ENCODE measurements at places on chromosomes 7 and 10.
A peak's percentile ranks its signal among the peaks of the same experiment; 100 is the strongest.

- DNase-seq, result no peak
These were observed 72.9 kb downstream of the CDK14 start for GRCh38 chr7:90668992-90669391.

DNA sequence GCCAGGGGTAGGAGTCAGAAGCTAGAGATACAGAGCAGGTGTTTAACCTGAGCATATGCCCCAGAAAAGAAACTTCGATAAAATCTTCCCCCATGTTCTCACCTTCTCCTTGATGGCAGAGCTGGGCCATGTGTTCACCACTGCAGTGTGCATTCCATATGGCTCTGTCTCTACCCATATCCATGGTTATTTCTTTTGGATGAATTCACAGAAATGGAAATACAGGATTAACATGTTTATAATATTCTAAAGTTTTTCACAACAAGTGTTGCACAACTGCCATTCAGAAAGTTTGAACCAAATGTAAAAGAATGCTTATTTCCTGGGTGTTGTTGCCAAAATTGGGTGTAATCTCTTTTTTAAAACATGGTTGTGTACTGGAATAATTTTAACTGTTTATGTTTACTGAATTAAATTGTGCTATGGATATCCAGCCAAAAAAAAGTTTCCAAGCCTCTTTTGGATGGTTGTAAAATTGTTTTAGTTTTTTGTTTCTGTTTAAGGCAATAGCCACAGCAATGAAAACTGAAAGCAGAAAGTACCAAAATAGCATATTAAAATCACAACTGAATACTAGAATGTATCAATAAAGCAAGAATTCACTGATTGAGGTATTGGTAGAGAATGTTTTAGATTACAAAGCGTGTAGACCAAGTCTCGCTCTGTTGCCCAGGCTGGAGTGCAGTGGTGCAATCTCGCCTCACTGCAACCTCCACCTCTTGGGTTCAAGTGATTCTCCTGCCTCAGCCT, 19.9 kb upstream of the CCNY start:
- DNase-seq, result no peak

- DNase-seq, result no peak
These were observed 472.9 kb upstream of the COBL start for GRCh38 chr7:51789489-51789888.

GRCh38 chr7:85512790-85513189, 325.9 kb upstream of the SEMA3D start:
- DNase-seq, result no peak

DNA sequence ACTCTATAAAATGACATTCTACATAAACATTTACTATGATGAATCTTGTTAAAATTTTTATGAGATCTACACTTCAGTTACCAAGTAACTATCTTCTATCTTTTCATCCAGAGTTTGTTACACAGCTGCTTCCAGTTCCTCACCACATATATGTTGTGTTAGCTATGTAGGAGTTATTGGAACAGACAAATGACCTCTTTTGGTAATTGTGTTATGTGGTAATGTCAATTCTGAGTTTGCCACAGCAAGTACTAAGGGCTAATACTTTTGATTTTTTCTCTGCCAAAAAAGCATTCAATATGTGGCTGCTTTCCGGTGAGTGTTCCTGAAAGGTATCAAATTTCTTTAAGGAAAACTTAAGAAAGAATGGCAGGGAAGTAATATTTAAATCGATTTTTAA, 573.9 kb upstream of the PCDH15 start:
- no peak for DNase-seq

GRCh38 chr10:24346877-24347519, 138.1 kb downstream of the KIAA1217 start:
- no peak for DNase-seq

- no peak for DNase-seq
These were observed 9.0 kb downstream of the PRF1 start for GRCh38 chr10:70593513-70593890.

- peak; percentile 9 for DNase-seq
These were observed 6.5 kb downstream of the INPP5A start for GRCh38 chr10:132543916-132544743.

GRCh38 chr7:44276571-44277221, 48.7 kb downstream of the CAMK2B start:
- DNase-seq, result no peak

GRCh38 chr10:72886621-72887020, 6.9 kb upstream of the OIT3 start:
- DNase-seq, result no peak

DNA sequence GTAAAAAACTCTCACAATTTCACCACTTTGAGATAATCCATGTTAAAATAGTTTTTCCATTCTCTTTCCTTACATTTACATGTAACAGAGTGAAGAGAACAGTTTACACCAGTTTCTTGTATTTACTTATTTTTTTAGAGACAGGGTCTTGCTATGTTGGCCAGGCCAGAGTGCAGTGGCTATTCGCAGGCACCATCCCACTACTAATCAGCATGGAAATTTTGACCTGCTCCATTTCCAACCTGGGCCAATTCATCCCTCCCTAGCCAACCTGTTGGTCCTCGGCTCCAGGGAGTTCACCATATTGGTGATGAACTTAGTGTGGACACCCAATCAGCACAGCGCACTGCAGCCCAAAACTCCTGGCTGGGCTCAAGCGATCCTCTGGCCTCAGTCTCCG, 74.1 kb downstream of the LYZL2 start:
- no peak for DNase-seq

DNA sequence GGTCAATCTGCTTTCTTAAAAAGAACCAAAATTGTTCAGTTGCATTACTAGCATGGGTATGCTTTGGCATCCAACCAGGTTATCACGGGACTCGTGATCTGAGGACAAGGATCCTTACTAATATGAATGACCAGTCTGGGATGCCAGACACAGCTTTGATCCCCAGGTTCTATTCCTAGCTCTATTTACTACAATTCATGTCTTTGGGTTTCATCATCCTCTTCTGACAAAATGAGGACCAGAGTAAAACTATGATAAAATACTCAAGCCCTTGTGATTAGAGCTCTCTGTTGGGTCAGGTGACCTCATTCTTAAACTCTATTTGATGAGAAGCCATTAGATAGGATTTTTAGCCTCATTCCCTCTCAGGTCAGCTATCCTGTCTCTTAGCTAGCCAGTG, 119.8 kb downstream of the SLC25A13 start:
- DNase-seq, result no peak

GRCh38 chr10:68781613-68782574, 45.4 kb upstream of the STOX1 start:
- DNase-seq, result no peak

GRCh38 chr7:141097430-141097829, 23.6 kb downstream of the TMEM178B start:
- DNase-seq, result peak; percentile 9

DNA sequence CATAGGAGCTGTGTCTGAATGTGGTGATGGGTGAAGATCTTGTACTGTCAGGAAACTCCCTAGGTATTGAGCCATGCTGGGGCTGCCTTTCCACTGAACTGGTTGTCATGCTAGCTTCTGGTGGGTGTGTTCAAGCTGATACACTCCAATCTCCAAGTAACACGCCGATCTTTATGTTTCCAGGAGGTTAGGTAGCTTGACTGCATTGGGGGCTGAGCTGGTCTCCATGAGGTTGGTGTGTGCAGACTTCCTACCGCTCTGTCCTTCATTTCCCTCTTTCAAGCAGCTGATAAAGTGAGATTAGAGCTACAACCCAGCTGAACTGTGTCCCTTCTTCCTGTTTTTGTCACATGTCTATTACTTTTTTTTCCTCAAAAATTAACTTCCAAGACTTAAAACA, 265.5 kb downstream of the ANKRD30A start:
- DNase-seq, result no peak

DNA sequence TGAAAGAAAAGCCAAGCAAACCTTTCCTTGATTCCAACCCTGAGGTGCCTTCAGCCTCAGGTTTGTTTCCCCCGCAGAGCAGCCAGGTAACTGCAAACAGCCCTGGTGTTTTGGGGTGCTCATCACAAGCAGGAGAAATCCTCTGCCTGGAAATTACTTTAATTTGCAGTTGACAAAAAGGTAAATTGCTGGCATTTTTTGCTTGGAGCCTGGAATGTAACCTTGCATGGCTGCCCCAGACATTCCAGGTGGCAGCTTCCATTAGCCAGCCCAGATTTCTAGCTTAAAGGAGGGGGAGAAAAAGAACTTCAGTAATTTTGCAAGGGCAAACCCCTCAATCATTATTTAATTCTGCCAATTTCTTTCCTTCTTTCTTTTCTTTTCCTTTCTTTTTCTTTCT, 194.4 kb downstream of the MYOF start:
- no peak for DNase-seq

GRCh38 chr7:2041496-2042367, 191.0 kb downstream of the MAD1L1 start:
- no peak for DNase-seq

DNA sequence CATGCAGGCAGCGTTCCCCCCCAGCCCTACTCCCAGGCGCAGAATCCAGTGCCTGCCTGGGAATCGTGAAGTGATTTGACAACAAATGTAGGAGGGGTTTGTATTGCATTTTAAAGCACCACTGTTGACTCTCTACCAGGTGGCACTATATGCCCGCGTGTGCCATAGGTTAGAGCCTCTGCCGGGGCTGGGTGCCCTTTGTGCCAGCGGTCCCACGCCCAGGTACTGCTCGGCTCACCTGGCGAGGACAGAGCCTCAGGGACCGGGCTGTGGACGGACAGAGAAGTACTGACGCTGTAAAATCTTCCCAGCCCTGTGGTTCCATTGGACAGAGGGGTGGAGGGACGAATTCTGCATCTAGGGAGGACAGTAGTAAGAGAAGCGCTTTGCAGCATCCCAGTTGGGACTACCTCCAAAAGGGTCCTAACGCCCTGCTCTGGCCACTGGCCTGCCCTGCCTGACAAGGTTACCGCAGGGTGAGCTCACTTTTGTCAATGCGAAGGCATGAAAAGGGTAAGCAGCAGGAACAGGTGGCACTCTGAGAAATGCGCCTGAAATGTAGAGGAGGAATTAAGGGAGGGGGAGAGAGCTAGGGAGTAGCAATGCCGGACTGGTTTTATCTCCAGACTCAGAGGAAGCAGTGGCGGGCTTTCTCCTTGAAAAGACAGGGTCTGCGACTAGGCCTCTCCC, 788 bp upstream of the CACNA2D1 start:
- no peak for DNase-seq

DNA sequence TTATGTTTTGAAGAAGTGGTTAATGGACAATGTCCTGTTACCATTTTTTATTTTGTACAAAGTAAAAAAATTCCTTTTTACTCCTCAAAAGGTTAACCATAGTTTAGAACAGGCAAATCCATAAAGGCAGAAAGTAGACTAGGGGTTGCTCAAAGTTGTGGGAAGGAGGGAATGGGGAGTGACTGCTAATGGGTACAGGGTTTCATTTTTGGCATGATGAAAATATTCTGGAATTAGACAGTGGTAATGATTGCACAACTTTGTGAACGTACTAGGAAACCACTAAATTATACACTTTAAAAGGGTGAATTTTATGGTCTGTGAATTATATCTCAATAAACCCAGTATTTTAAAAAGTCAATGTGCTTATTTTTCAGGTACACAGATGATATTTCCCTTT, 35.4 kb upstream of the CDK14 start:
- DNase-seq, result no peak

GRCh38 chr7:124893140-124893827, 36.3 kb downstream of the POT1 start:
- no peak for DNase-seq

DNA sequence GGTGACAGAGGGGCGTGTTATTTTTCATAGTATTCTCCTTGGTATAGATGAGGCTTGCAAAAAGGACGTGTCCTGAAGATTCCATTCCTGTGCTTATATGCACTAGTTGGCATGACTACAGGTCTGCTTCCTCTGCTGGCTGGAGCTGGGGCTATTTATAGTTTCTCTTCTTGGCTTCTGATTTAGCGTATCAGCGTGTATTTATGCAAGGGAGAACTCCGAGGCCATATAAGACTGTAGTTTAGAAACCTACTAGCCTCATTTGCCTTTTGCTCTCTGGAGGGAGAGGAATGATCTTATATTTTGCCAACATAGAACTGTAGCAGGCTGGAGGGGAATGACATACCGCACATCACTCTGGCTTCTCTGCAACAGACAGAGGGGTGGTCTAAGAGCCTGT, 39.7 kb downstream of the CACNB2 start:
- DNase-seq, result no peak

GRCh38 chr7:157554393-157555238, 217.8 kb downstream of the DNAJB6 start:
- no peak for DNase-seq

- DNase-seq, result no peak
These were observed 4.7 kb downstream of the SUFU start for GRCh38 chr10:102508506-102508905.

DNA sequence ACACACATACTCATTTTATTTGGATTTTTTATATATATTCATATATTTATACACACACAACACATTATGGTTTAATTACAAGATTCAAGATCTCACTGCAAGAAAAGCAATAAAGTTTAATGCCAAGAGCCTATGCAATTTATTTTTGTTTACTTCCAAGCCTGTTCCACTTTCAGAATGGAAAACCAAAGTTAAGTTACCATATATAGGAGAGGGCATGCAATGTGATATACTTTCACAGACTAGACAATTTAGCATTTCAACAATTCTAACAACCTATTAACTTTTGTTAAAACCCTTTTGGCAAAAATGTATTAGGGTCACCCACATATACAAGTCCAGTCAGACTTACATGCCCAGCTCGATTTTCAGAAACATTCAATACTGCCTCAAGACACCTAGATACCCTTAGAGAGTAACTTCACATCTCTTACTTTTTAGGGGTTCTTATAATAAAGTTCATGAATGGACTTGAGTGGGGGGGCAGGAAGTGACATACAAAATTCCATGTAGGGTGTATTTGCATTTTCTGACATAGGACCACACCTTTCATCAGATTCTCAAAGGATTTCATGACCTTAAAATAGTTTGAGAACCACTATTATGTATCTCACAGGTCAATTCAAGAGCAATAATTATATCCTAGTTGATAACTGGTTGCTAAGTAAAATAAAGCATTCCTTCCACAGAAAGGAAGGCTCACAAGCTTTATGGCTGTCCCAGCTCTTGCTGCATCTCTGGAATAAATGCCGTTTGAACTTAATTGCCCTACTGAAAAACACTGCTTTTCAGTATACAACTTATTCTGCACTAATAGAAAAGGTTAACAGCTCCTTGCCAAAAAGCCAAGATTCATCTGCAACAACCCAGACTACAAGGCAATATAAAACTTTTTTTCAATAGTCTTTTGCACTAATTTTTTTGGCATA, 2.5 kb downstream of the P4HA1 start:
- DNase-seq, result no peak
